ENCODE measurements at places on chromosomes 4 and X.

DNA sequence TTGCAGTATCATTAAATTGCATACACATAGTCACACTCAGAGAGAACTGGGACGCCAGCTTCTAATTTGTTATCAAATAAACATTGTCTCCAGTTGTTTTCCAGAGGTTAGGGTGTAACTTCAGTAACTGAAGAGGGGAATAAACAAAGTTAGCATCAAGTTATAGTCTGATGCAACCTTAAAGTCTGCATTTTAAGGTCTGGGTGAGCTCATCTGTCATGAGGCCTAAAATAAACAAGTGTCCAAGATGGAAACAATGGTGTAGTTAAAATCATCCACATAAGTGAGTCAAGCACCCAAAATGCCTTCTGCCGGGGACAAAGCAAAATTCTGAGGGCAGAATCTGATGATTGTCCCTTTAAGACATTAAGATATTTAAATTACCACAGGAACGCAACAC is 70.3 kb upstream of the EMCN start:
- no peak for DNase-seq

DNA sequence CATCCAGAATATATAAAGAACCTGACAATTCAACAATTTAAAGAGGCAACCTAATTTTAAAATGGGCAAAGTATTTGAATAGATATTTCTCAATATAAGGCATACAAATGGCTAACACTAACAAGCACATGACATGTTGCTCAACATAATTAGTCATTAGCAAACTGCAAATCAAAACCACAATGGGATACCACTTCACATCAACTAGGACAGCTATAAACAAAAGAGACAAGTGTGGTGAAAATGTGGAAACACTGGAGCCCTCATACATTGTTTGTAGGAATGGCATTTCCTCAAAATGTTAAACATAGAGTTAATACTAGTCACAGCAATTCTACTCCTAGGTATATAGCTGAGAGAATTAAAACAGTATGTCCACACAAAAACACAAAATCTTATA is 96.7 kb downstream of the CORIN start:
- DNase-seq: no peak

DNA sequence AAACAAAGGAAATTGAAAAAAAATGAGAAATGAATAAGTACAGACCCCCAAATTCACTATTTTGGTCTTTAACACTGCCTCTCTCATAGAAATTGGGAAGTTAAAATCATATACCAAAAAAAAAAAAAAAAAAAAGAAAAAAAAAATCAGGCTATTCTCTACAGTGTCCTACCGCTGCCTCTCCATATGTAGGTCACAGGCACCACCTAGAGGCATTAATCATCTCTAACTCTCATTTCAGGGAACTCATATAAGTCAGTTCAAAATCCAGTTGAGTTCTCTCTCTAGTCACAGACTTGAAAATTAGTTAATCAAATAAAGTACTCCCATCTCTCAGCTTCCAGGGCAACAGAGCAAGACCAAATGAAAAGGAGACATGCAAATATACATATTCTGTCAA is 47.9 kb downstream of the COX18 start:
- no peak for DNase-seq

GRCh38 chr4:53113431-53114225 is 251.5 kb downstream of the RASL11B start:
- no peak for DNase-seq

DNA sequence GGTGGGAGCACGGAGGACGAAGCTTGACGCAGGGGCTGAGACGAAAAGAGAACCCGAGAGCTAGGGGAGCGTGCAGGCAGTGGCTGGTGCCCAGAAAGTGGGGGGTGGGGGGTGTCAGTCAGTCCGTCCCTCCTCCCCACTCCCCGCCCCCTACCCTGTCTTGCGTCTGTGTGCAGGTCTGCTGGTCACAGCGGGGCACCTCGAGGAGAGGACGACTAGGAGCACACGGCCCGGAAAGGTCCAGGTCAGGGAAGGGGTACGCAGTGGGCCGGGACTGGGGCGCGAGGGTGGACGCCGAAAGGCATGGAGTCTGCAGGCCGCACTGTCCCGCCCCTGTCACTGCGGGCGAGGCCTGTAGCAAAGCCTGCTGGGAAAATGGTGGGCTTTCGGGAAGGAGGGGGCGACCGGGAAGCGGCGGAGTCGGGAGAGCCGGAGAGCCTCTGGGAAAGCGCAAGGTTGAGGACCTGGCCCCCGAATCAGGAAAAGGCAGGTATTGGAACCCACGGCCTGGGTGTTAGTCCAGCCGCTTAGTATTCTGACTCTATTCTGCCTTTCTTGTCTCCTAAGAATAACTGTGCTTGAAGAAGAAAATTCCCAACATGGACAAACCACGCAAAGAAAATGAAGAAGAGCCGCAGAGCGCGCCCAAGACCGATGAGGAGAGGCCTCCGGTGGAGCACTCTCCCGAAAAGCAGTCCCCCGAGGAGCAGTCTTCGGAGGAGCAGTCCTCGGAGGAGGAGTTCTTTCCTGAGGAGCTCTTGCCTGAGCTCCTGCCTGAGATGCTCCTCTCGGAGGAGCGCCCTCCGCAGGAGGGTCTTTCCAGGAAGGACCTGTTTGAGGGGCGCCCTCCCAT is 769 bp downstream of the TCEAL1 start:
- no peak for DNase-seq

DNA sequence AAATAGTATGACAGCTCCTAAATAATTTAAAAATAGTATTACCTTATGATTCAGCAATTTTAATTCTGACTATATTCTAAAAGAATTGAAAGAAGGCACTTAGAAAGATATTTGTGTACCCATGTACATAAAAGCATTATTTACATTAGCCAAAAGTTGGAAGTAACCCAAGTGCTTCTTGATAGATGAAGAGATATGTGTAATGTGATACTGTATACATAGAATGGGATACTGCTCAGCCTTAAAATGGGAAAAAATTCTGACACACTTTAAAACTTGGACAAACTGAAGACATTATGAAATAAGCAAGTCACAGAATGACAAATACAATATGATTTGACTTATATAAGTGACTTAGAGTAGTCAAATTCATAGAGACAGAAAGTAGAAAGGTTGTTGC is 112.2 kb downstream of the IDS start:
- no peak for DNase-seq

DNA sequence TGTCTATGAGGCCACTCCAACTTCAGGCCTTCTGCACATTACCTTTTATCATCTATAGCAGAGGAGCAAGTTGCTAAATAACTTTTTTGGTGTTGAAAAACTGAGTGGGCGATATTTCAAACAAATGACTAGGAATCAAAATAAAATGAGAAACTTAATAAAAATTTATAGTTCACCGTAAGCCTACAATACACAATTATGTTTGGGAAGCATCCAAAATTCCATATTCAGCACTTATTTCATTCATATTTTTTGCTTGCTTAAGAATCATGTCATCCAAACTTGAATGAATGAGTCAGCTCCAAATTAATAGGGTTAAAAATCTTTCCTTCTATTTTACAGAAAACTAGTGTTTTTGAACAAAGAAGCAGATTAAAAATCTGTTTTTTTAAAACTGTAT is 119.1 kb downstream of the SH3RF1 start:
- DNase-seq: no peak

- DNase-seq: no peak
These were observed 36.5 kb downstream of the EFNB1 start for GRCh38 chrX:68865300-68865699.

DNA sequence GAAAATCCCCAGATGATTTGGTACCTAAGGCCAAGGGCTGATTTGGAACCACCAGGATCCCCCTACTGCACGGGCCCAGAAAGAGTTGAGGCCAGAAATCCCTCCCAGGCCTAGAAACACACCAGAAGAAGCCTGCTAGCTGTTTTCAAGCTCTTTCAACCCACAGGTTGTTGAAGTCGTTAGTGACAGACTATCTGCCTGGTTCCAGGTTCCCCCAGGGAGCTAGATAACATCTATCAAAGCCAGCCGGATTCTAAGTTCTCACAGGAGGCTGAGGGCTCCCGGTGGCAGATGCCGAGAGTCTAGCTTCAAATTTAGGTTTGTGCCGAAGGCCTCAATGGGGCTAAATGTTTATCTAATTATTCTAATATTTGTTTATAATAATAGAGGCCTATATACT is 132.0 kb upstream of the ATP6AP2 start:
- no peak for DNase-seq

GRCh38 chr4:15976456-15977447 is 13.8 kb upstream of the FGFBP2 start:
- no peak for DNase-seq

- no peak for DNase-seq
These were observed 65.4 kb upstream of the FAM9C start for GRCh38 chrX:13109817-13110216.

GRCh38 chr4:136203199-136203598 is 1329.1 kb downstream of the PCDH18 start:
- no peak for DNase-seq

Data from activated CD8-positive, alpha-beta memory T cell treated with anti-CD3 and anti-CD28 coated beads for 1 hour (primary cell).